ENCODE measurements at places on chromosomes 7 and 10.
A peak's percentile ranks its signal among the peaks of the same experiment; 100 is the strongest.

DNA sequence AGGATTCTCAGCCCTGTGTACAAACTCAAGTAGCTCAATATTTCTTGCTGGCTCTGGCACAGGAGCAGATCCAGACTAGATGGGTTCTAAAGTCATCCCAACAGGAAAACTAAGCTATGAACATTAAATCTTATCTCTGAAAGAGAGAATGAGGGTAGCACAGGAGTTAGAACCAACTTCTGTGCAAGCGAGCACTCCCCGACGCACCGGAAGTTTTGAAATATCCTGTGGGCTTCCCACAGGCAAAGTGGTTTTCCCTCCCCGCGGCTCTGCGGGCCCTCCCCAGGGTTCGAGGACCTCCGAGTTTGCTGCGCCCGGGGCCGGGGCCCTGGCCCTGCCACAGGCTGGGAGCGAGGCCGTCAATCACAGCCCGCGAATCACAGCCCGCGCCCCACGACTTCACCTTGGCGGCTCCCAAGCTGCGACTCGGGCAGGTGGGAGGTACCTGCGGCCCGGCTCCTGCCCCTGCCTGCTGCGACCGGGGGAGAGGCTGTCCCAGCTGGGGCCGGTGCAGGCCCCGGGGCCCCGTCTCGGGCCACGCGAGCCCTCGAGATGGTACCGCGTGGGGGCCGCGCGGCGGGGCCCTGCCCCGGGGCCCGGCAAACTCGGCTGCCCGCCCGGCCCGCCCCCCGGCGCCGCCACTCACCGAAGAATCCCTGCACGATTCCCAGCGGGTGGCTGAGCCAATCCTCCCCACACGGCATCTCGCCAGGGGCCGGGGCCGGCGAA lies 598 bp downstream of the MCMBP start:
- DNase-seq = no peak

DNA sequence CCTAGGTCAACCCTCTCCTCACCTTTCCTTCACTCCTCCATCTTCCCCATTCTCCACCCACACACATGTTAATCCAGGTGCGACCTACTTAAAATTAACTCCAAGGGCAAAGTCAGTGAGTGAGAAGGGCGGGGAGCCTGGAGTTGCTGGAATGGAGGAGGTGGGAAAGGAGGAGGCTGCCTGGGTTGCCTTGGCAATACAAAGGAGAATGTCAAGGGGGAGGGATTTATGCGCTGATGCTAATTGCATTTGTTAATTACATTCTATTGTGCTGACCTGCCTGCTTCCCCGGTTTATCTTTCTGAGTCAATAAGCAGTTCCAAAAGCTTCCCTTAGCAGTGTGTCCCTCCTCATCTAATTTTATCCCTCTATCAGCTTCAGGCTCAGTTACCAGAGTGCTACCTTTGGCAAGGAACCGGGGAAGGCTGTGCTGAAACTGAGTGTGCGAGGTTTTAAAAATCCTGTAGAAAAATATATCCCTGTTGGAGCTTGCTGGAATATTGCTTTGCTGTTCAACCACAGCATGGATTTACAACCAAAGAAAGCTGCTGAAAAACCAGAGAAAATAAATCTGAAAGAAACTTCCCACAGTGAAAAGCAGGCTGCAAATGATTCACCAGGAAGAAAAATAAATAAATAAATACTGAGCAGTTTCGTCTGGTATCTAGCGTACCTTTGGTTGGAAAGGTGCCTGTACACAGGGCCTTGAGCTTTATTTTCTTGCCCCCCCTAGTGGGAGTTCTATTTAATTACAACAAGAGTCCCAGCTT lies 113.2 kb upstream of the DGKB start:
- peak; percentile 24 for DNase-seq

- DNase-seq = no peak
These were observed 131.7 kb upstream of the EEPD1 start for GRCh38 chr7:36021367-36021766.

DNA sequence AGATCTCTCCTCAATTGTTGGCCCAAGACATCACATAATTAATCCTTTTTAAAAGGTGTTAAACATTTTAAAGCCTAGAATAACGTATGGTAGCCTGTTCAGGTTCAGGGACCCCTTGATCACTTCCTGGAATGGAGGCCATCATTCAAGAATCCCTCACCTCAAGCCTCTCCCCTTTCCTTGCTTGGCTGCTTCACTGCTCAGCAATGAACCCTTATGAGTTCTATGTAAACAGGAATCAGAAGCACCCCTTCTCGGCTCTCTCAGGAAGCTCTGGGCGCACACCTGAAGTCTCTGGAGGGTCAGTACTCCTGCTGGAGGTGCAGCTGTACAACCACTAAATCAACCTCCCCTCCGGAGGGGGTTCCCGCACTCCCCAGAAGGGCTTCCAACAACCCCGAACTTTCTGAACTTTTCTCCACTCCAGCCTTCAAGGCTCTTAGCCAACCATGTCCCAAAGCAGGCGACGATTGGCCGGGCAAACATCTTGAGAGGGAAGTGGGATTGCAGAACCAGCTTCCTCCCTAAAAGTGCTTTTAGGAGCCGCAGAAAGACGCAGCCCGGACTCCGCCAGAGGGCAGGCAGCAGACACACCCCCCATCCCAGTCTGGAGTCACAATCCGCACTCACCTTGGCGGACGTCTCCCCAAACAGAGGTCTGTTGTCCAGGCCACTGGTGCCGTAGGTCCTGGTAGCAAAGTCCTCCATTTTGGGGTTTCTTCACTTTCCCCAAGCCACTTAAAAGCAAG lies 562 bp downstream of the TMEM243 start:
- DNase-seq = no peak

DNA sequence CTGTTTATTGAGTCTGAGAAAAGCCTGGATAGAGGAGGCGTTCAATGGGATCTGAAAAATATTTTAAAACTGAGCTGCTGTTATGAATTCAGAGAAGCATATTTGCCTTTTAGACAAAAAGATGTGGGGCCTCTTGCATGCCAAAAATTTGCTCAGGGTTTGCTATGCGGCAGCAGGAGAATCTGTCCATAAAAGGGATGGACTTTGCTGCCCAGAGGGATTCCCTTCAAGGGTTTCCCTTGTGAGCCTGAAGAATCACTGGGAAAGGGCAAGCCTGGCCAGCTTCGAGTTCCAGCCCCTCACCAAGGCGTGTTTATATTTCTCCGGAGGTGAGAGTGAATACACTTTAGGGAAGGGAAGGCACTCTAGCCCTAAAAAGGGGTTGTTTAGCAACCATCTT lies 55.5 kb upstream of the CALD1 start:
- DNase-seq = no peak

DNA sequence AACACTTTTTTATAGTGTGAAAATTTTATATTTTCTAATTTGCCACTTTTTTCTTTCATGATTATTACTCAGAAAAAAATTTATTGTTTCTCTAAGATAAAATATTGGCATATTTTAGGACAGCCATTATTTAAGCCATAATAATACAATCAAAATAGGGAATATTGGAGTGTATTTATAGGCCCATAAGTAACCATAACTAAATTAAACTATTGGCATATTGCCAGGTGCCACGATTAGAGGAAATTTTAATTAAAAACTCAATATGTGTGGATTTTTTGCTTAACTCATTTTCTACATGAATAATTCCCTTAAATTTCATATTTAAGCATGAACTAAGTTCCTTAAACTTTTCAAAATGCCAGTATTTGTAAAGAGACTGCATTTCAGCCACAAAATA lies 587.8 kb downstream of the IPMK start:
- DNase-seq = no peak

DNA sequence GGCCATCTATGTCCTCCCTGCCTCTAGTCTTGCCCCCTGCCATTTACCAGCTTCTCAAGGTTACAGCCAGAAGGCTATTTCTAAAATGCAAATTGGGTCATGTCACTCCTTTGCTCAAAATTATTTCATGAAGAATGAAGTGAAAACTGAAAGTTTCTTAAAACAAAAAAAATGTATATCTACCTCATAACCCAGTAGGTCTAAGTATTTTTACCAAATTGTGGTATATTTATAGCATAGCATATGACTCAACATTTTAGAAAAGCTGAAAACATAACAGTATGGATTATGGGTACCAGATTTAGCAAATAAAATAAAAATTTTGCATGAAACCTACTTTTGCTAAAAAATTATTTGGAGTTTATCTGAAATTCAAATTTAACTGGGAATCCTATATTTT lies 78.4 kb downstream of the SLC16A9 start:
- DNase-seq = no peak

GRCh38 chr10:61779950-61780659 lies 117.4 kb downstream of the CABCOCO1 start:
- peak; percentile 85 for DNase-seq

GRCh38 chr10:84743483-84743882 lies 415.1 kb downstream of the CCSER2 start:
- DNase-seq = no peak

- DNase-seq = no peak
These were observed 21.2 kb upstream of the LRRC4 start for GRCh38 chr7:128052404-128052803.

DNA sequence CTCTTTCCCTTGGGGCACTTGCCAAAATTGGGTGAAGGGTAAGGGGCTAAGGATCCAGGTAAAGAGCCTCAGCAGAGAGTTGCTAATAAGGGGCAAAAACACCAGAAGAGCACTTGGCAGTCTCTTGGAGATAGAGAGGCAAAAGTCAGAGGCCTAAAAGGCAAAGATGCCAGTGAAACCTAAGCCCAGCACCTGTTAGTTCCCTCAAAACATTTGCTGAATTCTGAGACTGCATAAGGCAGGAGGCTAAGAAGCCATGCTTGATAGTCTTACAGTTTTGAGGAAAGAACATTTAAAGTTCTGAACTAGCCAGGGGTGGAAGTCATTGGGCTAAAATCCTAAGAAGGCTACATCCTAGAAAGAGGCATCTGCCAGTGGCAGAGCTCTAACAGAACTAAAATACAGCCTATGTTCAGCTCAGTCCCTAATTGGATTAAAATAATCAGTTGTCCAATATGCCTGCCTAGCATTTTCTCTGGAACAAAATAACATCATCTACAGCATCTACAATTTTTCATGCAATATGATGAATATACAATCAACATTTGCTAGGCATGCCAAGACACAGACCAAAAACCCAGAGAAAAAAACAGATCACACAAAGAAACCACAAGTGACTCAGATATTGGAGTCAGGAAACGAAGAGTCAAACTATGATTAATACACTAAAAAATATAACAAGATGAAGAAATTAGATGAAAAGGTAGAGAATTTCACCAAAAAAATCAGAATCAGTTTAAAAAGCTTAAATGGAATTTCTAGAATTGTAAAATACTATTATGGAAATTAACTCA lies 7.7 kb downstream of the HTR7 start:
- DNase-seq = no peak

GRCh38 chr10:50393784-50394467 lies 142.6 kb upstream of the ASAH2 start:
- DNase-seq = no peak

- DNase-seq = no peak
These were observed 16.5 kb downstream of the FAM25A start for GRCh38 chr10:87036623-87037022.

GRCh38 chr7:103336761-103337160 lies 7.8 kb downstream of the DNAJC2 start:
- DNase-seq = no peak

- DNase-seq = no peak
These were observed 152.9 kb upstream of the CSTF2T start for GRCh38 chr10:51852297-51852696.

- no peak for DNase-seq
These were observed 141.1 kb downstream of the CDK14 start for GRCh38 chr7:90736968-90737939.

DNA sequence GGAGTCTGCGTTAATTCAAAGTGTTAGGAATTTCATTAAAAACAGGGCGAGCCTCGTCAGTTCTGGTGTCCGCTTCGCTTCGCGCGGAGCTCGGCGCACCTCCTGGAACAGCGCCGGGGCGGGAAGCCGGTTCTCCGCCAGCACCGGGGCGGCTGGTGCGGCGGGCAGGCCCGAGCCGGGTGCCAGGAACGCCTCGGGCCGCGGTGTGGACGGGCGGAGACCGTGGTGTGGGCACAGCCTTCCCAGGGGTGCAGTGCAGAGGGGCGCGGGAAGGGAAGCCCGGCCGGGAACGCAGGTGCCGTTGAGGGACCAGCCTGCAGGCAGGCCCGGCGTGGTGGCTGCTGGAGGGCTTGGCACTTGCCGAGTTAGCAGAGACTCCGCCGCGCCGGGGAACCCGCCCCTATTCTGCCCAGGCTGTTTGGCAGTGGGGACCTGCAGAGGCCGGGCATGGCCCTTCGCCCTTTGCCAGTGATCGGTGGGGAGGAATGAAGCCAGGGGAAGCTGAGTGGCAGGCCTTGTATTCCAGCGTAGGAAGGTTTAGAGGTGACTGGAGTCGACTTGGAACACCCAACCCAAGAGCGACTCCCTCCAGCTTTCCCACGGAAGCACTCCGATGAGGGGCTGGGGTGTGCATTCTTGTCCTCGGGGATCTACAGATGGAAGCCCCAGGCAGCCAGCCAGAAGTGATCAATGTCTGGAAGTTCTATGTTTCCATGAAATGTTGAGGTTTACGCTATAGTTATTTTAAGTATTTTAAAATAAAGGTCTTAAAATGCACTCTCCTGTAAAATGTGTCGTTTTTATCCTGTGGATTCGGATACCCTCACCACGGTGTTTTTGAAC lies 945 bp upstream of the RHEB start:
- DNase-seq = no peak

DNA sequence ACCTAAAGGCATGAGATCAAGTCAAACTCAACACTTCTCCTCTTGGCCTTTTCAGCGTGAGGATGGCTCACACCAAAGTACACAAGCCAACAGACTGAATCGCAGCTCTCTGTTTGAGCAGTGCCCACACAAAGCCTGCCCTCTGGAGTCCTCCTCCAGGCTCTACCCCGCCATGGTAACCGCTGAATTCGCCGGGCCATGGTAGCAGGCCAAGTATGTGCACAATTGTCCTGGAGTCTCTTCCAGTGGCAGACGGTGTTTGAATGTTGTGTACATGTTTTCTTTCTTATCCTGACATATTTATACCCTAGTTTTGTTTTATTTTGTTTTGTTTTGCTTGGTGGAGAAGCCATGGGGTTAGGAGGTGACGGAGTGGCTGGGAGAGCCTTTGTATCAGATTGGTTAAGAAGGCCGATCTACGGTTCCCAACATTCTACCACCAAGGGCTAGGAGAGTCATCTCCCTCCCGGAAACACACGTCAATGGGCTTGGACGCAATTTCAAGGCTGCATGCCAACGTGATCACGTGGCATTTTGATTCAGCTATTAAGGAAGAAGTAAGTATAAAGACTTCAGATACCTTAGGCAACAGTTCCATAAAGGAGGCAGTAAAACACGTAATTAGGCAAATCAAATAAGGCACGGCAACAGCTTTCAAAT lies 12.1 kb upstream of the SHH start:
- no peak for DNase-seq

GRCh38 chr10:133312769-133313145 lies 4.0 kb downstream of the ZNF511 start:
- DNase-seq = no peak

DNA sequence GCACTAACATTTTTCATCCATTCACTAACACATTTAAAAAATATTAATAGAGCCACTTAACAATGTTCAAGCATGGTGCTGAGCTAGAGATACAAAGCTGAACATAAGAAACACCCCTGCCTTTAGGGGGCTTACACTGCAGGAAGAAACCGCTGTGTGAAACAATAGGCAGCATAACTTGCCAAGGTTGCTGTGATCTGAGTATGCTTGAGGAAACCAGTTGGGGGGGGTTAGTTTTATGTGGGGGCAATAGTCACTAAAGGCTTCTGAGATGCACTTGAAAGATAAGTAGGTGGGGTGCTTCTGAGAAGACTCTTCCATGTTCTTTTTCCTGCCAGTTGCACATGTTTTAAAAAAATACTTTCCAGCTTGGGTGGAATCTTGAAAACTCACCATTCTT lies 2.8 kb downstream of the RBM17 start:
- no peak for DNase-seq
